Substantia nigra (tissue), 51 donors: ENCODE measurements at places on chromosomes 12 and 14.
A peak's percentile ranks its signal among the peaks of the same experiment; 100 is the strongest.

GRCh38 chr14:95318399-95319311 is 1.1 kb downstream of the CLMN start:
- DNase-seq, result no peak

- peak; percentile 26 for DNase-seq
These were observed 53.8 kb downstream of the PEBP1 start for GRCh38 chr12:118189741-118190191.

- no peak for DNase-seq
These were observed 57.2 kb upstream of the PELI2 start for GRCh38 chr14:56061051-56061450.

DNA sequence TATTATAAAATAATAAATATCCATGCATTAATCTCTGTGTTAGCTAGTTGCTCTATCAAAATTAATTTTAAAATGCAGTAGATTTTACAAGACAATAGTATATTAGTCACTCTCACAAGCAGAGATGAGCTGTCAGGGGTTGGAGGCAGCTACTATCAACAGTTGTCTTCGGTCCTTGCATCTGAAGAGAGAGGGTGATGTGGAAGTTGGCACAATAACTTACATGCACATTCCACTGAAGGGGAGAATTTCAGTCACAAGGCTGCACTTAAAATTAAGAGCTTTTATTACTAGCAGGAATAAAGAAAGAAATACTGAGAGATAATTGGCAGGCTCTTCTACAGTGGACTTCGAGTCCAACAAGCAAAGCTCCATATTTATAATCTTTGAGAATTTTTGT is 166.9 kb upstream of the DCN start:
- no peak for DNase-seq

- no peak for DNase-seq
These were observed 14.4 kb downstream of the PDE1B start for GRCh38 chr12:54563787-54564186.

- no peak for DNase-seq
These were observed 328.0 kb downstream of the NRXN3 start for GRCh38 chr14:78498062-78498595.

DNA sequence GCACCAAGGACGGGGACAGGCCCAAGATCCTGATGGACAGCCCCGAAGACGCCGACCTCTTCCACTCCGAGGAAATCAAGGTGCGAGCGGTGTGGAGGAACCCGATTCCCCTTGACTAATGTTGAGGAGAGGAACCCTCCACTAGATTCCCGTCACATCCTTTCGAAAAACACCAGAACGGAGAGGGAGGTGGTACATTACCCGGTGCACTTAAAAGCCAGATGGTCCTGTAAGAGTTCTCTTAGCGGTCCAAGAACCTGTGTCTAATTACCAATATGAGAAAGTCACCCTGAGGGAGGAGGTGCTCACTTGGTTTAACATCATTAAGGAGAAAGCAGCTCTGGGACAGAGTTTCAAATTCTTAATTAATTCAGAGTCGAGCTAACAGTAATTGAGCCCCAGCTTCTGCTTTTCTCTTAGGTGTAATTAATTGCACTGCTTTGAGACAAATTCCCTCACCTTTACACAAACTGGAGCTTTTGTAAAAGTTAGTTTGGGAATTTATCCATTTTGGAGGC is 450 bp downstream of the PRKAB1 start:
- no peak for DNase-seq

- no peak for DNase-seq
These were observed 40.3 kb downstream of the ADGRD1 start for GRCh38 chr12:130993759-130994670.

DNA sequence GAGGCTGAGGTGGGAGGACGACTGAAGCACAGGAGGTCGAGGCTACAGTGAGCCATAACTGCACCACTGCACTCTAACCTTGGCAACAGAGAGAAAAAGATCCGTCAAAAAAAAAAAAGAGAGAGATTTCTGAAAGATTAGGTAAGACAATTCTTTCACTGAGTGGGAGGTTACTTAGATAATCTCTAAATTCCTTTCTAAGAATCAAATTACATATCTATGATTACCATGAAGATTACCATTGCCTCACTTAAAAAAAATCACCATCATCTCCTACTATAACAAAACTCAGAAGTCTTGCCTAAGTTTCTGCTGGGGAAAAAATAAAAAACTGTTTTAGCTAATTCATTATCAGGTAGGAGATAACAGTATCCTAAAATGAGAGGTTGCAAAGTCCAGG is 366.7 kb downstream of the DUSP6 start:
- DNase-seq, result no peak

DNA sequence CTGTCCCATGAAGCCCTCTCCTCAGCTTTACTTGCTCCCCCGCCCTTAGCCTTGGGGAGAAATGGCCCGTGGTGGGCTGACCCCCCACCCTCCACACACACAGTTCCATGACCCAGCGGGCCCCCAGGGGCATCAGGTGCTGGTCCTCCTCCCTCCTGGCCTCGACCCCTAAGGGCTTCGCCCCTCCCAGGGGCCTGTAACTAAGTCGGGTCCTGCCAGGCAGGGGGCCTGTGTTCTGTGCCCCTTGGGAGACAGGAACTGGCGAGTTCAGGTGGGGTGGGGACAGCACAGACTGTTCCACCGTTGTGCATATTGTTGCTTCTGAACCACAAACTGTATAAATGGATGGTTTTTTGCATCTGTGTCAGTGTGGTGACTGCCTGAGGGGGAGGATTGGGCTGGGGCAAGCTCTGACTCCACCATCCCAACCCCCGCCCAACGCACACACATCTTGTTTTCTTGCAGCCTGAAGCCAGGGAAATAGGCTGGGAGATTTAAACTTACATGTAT is 8.8 kb downstream of the TAMALIN start:
- DNase-seq, result no peak

GRCh38 chr12:97131220-97131981 is 224.3 kb downstream of the NEDD1 start:
- DNase-seq, result no peak

- DNase-seq, result no peak
These were observed 179.6 kb downstream of the TMX1 start for GRCh38 chr14:51419685-51420084.

GRCh38 chr12:97185567-97185966 is 277.0 kb upstream of the RMST start:
- no peak for DNase-seq

DNA sequence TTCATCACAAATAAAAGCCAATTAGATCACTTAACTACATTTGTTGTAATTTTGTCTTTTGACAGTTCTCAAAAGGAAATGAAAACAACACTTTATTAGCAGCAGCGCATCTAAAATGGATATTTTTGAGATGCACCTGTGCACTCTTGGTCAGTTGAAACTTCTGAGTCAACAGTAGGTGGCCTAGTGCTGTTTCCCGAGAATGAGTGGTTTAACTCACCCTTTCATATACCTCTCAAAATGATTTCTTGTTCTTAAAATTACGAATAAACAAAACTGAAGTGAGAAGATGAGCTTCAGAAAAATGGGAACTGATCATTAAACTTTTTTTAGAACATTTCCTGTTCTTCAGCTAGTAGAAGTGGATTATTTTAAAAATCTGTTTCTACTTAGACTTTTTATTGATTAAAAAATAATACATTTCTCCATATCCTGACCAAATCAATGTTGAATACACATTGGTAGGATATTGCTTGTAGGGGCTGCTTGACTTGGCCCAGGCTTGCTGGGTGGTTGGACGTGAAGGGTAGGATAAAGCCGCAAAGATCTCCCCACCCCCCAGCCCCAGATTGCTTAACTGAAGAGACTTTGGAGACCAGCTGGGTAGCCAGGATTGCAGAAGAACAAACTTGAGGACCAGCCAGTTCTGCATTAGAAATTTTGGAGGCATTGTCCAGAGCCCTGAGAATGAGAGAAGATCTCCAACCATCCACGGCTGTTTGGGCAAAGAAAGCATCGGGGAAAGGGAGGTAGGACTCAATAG is 22.3 kb upstream of the STK38L start:
- no peak for DNase-seq

DNA sequence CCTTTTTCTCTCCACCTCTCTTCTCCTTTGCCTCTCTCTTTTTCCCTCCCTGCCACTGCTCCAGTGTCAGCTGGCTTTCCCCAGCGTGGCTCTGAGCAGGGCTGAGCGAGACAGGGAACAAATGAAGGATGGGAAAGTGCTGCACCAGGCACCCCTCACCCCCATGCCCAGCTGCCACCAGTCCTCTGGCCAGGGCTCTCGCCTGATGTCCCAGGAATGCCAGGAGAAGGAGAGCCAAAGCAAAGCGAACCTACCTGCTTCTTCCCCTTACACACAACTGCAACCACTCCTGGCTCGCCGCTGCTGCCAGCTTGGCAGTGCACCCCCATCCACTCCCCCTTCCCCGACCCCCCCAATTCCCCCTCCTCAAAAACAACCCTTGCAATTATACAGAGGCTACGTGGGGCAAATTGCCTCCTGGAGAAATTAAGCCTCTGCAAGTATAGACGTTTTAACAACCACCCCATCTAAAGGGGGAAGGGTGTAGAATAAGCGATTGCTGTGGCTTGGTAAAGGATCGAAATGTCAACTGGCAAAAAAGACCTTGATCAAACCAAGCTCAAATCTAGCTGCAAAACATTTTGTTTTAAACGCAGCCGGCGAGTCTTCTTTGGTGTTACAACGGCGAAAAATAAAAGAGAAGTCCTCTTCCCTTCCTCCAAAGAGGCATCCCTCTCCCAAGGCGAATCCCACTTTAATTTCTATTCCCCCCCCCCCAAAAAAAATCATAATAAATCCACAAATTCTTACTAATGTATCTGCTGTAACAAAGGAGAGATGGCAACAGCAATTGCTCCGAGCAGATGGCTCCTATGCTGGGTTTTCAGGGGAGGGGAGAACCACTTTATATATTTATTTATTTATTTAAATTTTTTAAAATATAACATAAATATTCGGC is 2.9 kb downstream of the BCL11B start:
- no peak for DNase-seq

GRCh38 chr12:25801734-25802133 is 156.7 kb upstream of the RASSF8 start:
- no peak for DNase-seq

DNA sequence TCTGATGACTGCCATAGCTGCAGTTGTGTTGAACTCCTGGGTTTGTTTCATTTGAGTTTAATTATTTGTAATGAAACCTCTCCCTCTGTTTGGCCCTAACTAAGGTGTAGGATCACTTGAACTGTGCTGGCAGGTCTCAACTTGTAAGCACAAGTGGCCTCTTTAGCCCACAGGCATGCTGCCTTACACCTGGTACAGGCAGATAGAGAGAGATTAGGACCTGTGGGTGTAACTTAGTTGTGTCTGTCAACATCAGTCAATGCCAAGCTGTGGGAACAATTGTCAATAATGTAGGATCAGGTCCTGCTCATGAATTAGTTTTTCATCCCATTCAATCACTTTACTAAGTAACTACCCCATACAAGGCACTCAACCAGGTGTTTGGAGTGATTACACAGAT is 263.0 kb upstream of the G2E3 start:
- no peak for DNase-seq

DNA sequence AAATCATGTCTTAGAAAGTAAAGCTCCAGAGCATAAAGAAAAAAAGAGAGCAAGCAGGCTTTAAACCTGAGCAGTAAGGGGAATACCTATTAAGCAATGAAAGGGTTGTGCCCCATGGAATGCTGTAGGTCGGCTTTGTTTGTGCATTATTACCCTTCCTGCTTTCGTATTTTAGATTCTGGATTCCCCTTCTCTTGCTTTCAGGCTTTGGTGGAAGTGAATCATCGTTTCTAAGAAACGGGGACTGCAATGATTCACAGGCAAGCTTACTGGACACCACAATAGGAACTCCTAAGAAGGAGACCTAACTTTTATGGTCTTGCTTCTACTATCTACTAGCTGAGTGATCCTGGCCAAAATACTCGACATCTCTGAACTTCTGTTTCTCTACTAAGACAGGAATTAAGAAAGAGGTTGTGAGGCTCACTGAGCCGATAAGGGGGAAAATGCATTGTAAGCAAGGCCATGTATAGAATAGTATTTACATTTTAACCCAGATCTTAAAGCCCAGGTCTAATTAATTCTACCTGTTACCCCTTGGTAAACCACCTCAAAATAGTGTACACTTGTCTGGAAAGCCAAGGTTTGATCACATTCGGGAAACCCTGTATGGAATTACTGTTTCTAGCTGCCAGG is 1.2 kb upstream of the BMAL2 start:
- no peak for DNase-seq

GRCh38 chr12:63822352-63822751 is 22.1 kb upstream of the SRGAP1 start:
- DNase-seq, result no peak

DNA sequence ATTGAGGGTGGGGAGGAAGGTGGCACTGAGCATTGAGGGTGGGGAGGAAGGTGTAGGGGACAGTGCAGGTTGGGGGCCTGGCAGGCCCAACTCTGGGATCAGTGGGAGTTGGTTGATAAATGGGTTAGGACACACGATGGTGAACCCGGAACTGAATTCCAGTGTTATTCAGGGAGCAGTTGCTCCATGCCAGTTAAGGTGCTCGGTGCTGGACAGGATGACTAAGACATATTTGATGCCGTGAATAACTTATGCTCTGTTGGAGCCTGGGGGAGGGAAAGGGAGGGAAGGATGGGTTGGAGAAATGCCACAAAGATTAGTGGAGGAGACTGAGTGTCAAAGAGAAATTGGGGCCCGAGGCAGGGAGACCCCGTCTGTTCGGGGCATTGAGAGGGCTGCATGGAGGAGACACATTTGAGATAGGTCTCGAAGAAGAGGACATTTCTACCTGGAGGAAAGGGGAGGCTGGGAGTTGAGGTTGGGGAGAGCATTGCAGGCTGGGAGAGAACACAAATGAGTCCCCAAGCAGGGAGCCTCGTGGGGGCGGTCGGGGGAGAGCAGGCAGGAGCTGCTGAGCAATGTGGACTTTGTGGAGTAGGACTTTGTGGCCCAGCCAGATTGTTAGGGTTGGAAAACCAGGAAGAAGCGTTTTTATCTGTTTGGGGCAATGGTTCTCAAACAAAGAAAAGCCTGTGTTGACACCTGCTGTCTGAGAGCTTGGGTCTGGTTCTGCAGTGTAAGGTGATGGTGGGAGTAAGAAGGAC is 65.3 kb downstream of the IQSEC3 start:
- DNase-seq, result no peak

DNA sequence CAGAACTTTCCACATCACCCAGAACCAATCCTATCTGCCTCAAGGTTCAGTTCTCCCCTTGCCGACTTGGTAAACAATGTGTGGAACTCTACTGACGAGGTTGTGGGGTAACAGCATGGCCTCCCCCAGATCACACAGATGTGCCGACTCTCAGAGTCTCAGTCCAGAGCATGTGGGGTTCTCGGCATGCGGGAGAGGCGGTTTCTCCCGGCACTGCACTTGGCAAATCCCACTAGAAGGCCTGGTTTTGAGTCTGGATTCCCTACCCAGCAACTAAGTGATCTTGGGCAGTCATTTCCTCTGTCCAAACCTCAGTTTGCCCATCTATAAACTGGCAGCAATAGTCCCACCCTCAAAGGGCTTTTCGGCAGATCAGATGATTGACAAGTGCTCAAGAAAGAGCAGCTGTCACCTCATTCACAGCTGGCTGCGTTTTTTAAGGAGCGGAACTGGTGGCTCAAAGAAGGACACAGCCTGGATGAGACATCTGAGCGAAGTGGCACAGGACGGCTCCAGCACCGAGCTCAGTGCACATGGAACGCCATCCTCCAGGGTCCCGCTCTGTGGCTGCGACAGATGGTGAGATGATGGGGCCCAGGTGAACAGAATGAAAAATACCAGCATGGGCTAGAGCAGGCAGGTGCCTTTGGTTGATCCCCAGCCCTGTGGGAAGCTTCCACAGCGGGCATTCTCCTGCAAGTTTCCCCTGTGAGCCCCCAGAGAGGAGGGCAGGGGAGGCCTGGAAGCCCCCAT is 7.3 kb downstream of the TESC start:
- DNase-seq, result no peak
